B cell (primary cell): ENCODE measurements at places on chromosomes 11 and 22. TPM values are rescaled to one million over a fixed set of nuclear protein-coding genes. Genes with fewer than 3 reads are reported as not detected.
A peak's percentile ranks its signal among the peaks of the same experiment; 100 is the strongest.

KLHL22 gene
- polyA plus RNA-seq = 33.9 and 37.0 TPM in 2 replicates

- no peaks in the 10 kb centered on the region for H3K27me3 ChIP-seq
- no peak for DNase-seq
- H3K4me3 ChIP-seq = no peak overlapping the region
These were observed 690.4 kb upstream of the CHORDC1 start for GRCh38 chr11:90913131-90913668.

- no peak overlapping the region for H3K27ac ChIP-seq
- peaks cover 12% of the 10 kb centered on the region for H3K36me3 ChIP-seq
- no peak for DNase-seq
- H3K27me3 ChIP-seq = no peaks in the 10 kb centered on the region
- no peak overlapping the region for H3K4me3 ChIP-seq
These were observed 26.2 kb downstream of the MCM5 start for GRCh38 chr22:35425971-35426800.

GRCh38 chr11:69920345-69921127 is 101.3 kb upstream of the FGF3 start:
- H3K4me3 ChIP-seq = no peak overlapping the region
- H3K36me3 ChIP-seq = no peaks in the 10 kb centered on the region
- DNase-seq = no peak
- peaks cover 30% of the 10 kb centered on the region for H3K27me3 ChIP-seq

GRCh38 chr11:30585125-30585891 is 845 bp downstream of the MPPED2 start:
- peak; percentile 18 for DNase-seq
- peak overlapping the region; percentile 14 for H3K27ac ChIP-seq
- H3K27me3 ChIP-seq = peaks cover 20% of the 10 kb centered on the region
- peak overlapping the region; percentile 61 for H3K4me3 ChIP-seq
- no peaks in the 10 kb centered on the region for H3K36me3 ChIP-seq
